ENCODE measurements at places on chromosomes 2 and 18. TPM values are rescaled to one million over a fixed set of nuclear protein-coding genes. Genes with fewer than 3 reads are reported as not detected.

DNA sequence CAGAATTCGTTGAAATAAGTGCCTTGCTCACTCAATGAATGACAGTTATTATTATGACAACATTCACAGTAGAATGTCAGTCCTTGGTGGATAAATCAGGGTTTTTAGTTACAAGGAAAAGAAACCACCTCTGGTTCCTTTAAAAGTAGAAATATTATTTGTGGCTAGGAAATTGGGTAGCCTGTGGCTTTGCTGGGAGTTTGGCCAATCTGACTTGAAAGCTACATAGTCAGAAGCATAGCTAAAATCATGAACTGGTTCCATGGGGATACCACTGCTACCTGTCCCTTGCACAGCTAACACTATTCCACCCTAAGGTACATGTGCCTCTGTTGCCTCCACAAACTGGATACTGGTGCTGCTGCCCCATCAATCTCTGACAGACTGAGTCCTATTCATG is 12.8 kb upstream of the SMCHD1 start:
- DNase-seq, result no peak

DNA sequence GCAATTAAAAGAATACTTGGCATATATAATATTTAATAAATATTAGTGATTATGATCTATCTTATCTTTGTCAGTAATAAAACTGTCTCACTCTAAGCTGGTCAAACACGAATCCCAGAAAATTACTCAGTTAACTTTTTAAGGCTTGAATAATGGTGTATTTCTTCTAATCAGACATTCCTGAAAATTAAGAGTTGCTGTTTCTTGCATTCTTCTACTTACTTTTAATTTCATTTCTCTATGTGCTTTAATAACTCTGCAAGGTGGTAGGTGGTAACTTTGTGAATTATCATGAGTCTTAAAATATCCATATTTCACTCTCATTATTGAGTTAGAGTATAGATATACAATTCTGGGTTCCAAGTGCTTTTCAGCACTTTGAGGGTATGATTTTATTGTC is 3.1 kb upstream of the SERPINB10 start:
- DNase-seq, result no peak

GRCh38 chr2:205930209-205930608 is 155.8 kb downstream of the INO80D start:
- no peak for DNase-seq

Gene ALLC
- not detected for total RNA-seq

Gene CD8B2
- total RNA-seq, result not detected

DNA sequence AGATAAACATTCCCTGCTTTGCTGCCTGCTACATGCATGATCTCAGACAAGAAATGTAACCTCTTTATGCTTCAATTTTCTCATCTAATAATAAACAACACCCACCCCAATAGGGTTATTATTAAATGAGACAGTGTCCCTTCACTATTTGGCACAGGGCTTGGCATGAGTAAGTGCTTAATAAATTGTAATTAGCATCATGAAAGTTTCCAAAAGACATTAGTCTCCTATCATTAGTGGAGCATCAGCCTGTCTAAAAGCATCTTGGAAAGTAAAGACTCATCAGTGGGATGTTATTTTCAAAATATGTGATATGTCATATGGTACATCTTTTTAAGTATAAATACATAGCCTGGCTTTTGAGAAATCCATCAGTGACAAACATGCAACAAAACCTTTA is 275.0 kb downstream of the ZEB2 start:
- DNase-seq, result no peak

DNA sequence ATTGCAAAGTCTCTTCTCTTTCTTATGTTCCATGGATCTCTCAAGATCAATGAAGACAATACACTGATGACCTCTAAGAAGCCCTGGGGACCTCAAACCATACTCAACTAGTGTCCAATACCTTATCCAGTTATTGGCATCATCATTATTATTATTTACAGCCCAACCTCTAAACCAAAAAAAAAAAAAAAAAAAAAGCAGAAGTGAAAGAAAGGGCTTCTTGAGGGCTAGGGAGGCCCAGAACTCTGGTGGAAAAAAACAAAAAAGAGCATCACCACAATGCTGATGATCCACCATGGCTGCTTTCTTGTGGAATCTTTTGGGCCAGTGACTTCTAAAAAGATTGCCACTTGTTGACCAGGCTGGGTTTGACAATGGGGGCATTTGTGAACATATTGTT is 324.9 kb downstream of the LPIN1 start:
- DNase-seq, result no peak

Gene SULT1C4
- 7.2 TPM for total RNA-seq

- DNase-seq, result no peak
Observed at GRCh38 chr2:149483004-149483605, 104.5 kb downstream of the MMADHC start.

Gene PFN4
- total RNA-seq, result not detected

DNA sequence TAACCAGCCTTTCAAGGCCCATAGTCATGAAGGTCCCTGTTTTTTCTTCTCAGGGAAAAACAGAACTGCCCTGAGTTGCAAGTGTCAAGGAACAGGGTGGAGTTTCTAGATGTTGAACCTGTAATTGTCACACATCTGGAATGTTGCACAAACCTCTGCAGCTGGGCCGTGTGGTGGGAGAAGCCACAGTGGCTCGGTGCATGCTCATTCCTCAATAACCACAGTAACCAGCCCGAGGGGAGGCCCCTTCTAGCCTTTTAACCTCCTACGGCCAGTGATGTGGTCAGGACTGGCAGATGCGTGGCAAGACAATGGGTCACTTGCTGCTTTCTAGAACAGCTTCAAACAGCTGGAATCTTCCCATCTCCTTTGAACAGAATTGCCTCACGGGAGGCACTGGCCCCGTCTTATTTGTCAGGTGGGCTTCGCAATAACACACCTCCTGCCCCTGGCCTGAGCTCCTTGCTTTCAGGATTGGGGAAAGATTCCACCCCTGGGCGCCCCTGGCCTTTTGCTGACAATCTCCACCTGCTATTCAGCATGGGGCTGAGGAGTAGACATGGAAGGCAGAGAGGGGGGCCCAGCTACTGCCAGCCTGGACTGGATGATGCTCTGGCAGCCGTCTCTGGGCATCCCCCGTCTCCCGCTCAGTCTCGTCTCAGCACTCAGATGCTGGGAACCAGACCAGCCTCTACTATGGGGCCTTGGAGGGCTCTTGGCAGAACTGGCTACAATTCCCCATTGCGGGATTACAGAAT is 102.9 kb downstream of the KLHL29 start:
- no peak for DNase-seq

All from sigmoid colon (tissue), 7 donors.